Endothelial cell of umbilical vein (primary cell): ENCODE measurements at places on chromosomes 5 and 9. TPM values are rescaled to one million over a fixed set of nuclear protein-coding genes. Genes with fewer than 3 reads are reported as not detected.

Gene SWI5
- total RNA-seq = 21.2 and 25.2 TPM in 2 replicates

Gene GRM6
- total RNA-seq = not detected in 2 replicates

Gene GAS1
- total RNA-seq = 0.15 and 0.18 TPM in 2 replicates

Gene CNTNAP3B
- 80.4 and 82.9 TPM in 2 replicates for total RNA-seq

Gene AGXT2
- not detected in 2 replicates for total RNA-seq

Gene MARVELD2
- total RNA-seq = 6.7 and 7.1 TPM in 2 replicates

Gene TLR4
- 38.6 and 41.7 TPM in 2 replicates for total RNA-seq

Gene FOXE1
- not detected in 2 replicates for total RNA-seq

Gene ACOT12
- total RNA-seq = not detected in 2 replicates

Gene BTNL3
- not detected in 2 replicates for total RNA-seq

Gene PCDHA5
- not detected in 2 replicates for total RNA-seq

Gene WDR38
- not detected in 2 replicates for total RNA-seq

Gene IL13
- not detected in 2 replicates for total RNA-seq
